ENCODE measurements at places on chromosomes 2 and 18. TPM values are rescaled to one million over a fixed set of nuclear protein-coding genes. Genes with fewer than 3 reads are reported as not detected.

Gene CGREF1
- 11.0 TPM for total RNA-seq

Gene SOX11
- not detected for total RNA-seq

Gene SPOPL
- total RNA-seq, result 19.9 TPM

Gene PLA2R1
- 8.3 TPM for total RNA-seq

Gene FAM124B
- total RNA-seq, result 4.1 TPM

Gene CYP27A1
- 20.5 TPM for total RNA-seq

Gene KLHL41
- 0.55 TPM for total RNA-seq

Gene ZBTB14
- total RNA-seq, result 9.2 TPM

Gene PSTPIP2
- total RNA-seq, result 8.8 TPM

Gene COBLL1
- total RNA-seq, result 85.9 TPM

Gene NEUROD1
- total RNA-seq, result not detected

Gene DQX1
- total RNA-seq, result not detected

Measured in mesenteric fat pad (tissue), 1 donor.